Stimulated activated CD8-positive, alpha-beta memory T cell treated with anti-CD3 and anti-CD28 coated beads, Interleukin-7, amount 100 ng/mL, for 1 hour (primary cell): ENCODE measurements at places on chromosomes 6 and 20.

DNA sequence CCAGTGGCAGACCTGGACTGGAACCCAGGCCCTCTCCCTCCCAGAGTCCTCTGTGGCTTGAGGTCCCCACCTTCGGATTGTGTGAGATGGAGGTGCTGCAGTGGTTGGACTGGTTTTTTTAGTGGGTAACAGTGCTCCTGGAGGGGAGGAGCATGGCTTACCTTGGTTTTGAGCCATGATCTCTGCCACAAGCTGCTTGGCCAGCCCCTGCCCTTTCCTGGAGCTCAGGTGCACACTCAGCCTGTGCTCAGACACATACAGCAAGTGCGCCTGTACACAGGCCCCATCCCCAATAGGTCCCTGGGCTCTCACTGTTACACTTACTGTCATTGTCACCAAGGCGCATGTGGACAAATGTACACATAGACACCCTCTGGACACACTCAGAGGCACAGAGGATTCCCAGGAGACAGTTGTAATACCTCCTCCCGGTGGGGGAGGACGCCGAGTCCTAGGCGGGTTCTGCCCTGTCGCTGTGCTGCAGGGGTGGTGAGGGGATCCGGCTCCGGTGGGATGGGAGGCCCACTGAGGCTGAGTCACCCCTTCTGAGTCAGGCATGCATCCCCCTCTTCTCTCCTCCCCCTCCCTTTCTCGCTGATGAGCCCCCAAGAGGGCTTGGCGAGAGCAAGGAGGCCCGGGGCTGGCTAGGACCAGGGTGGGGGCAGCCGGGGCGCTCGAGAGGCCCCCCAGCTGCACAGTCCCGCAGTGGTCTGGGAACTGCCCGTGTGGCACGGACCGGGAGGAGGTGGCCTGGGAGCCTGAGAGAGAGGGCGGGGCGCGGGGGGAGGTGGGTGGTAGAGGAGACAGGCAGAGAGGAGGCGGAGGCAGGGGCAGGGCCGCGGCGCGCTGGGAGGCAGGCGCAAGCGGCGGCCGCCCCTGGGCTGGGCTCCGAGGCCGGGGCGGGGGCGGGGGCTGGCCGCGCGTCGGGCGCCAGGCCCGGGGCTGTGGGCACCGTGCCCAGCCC lies 522 bp upstream of the EPB41L1 start:
- DNase-seq = no peak

- no peak for DNase-seq
Measured at GRCh38 chr20:58711266-58712051, 18.9 kb downstream of the NPEPL1 start.

- DNase-seq = no peak
Measured at GRCh38 chr20:46641424-46641823, 9.8 kb downstream of the SLC13A3 start.

- no peak for DNase-seq
Measured at GRCh38 chr6:129521946-129522345, 188.0 kb downstream of the ARHGAP18 start.

- no peak for DNase-seq
Measured at GRCh38 chr6:22221630-22222029, 75.2 kb downstream of the PRL start.

- no peak for DNase-seq
Measured at GRCh38 chr6:142728910-142729481, 216.0 kb downstream of the HIVEP2 start.

GRCh38 chr6:148379966-148380713 lies 37.5 kb downstream of the SASH1 start:
- no peak for DNase-seq

DNA sequence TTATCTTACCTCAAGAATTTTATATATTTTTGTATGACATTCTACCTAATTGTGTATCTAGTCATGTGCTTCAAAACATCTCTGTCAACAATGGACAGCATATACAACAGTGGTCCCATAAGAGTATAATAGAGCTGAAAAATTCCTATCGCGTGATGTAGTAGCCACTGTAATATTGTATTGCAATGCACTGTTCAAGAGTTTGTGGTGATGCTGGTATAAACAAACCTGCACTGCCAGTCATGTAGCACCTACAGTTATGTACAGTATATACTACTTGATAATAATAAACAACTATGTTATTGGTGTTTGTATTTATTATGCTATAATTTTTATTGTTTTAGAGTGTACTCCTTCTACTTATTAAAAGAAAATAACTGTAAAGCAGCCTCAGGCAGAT lies 672.7 kb downstream of the CD109 start:
- DNase-seq = no peak

- no peak for DNase-seq
Measured at GRCh38 chr6:156175433-156175832, 601.7 kb upstream of the ARID1B start.

DNA sequence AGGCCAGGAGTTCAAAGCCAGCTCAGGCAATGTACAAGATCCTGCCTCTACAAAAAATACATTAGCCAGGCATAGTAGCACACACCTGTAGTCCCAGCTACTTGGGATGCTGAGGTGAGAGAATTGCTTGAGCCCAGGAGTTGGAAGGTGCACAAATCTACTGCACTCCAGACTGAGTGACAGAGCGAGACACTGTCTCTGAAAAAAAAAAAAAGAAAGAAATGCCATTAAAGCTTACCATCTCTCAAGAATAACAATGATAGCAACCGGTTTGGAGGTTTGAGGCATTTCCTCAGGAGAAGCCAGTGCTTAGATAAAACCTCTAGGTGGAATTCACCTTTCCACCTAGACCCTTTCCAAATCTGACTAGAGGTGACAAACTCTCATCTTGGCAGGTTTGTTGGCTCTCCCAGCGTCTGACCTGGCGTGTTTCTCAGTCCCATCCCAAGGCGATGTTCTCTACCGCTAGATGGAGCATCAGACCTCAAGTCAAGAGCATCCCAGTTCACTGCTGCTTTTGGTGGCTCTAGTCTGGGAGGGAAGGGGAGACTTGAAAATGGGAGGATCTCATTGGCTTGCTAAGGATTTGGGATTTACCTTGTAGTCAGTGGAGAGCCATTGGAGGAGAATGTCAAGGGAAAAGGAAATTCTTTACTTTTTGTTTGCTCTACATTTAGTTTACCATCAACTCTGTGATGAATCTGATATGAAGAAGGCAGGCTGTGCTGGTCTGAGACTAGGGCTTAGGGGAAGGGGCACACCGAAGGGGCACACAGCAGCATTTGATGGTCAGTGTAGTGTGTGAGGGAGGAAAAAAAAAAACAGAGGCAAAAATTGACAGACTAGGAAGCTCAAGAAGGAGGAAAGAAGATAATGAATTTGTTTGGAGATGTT lies 67.9 kb downstream of the NCOA7 start:
- no peak for DNase-seq

DNA sequence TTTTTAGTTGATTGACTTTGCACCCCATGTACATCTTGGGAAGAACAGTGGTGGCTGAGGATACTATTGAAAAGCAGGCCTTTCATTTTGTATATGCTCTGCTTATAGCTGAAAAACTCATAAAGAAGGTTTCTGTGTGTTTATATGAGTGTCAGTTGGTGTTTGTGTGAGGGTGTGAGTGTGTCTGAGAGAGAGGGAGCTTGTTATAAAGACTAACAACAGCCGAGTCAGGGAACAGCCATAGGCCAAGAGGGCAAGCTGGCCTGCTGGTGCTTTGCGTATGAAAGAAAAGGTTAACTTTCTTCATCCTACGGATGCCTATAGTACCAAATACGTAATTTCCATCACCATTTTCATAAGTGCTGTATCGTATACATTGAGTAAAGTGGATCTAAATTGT lies 88.3 kb downstream of the MTHFD1L start:
- DNase-seq = no peak

DNA sequence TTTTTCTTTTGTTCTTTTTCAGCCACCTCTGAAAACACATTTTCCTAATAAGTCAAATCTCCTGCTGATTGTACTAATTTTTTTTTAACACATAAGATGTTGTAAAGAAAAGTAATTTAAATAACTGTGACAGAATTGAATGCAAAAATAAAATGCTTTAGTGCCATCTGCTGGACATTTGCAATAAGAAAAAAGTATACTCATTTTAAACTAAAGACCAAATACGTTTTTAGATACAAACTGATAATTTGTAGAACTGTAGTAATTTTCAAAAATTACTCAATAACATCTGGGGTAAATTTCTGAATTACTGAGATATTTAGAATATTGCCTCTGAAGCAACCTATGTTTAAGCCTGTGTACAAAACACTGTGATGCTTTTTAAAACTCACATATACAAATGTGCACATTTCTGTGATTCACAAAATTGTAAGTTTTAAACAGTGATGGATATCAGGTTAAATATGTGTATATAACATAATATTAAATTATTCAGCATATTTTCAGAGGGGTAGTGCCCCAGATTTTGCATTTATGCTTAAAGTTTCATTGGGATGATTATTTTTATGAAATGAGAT lies 198.7 kb downstream of the RIMS1 start:
- no peak for DNase-seq

DNA sequence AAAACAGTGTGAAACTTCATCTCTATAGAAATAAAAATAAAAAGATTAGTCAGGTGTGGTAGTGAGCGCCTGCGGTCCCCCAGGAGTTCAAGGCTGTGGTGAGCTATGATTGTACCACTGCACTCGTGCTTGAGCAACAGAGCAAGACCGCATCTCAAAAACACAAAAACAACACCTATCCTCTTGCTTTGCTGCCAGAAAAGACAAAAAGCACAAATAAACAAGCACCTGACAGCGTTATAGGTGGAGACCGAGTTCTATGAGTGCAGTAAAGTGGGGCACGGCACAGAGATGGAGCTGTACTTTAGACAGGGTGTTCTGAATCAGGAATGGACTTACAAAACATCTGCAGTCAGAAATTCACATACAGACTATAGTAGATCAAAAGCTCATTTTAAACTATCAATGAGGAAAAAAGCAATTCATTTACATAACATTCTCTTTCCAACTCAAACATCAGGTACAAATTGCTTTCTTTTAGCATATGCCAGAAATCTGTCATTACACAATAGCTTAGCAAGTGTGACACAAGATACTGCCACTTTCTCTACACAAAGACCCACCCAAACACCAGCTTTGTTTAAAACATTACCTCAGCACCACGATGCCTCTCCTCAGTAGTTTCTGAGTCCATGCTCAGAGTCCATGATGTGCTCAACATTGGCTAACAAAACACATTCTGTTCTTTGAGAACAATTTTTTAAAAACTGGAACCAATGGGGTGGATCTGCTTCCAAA lies 10.1 kb downstream of the EZR start:
- DNase-seq = no peak

DNA sequence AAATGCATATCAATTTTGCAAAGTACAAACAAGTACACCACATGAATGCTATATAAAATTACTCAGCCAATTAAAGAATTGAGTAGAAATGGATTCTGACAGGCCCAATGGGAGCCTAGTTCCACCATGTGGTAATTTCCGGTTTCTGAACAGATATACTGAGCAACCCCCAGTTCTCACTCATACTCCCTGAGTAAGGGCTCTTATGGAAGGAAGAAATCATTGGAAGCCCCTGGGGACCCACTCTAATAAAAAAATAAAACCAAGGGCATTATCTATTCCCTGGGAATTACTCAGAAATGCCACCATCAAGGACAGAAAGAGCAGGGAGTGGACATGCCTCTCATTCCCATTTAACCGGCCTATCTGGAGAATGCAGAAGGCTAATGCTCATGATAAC lies 34.6 kb downstream of the STX7 start:
- no peak for DNase-seq

GRCh38 chr6:104186831-104187230 lies 672.9 kb downstream of the HACE1 start:
- no peak for DNase-seq

DNA sequence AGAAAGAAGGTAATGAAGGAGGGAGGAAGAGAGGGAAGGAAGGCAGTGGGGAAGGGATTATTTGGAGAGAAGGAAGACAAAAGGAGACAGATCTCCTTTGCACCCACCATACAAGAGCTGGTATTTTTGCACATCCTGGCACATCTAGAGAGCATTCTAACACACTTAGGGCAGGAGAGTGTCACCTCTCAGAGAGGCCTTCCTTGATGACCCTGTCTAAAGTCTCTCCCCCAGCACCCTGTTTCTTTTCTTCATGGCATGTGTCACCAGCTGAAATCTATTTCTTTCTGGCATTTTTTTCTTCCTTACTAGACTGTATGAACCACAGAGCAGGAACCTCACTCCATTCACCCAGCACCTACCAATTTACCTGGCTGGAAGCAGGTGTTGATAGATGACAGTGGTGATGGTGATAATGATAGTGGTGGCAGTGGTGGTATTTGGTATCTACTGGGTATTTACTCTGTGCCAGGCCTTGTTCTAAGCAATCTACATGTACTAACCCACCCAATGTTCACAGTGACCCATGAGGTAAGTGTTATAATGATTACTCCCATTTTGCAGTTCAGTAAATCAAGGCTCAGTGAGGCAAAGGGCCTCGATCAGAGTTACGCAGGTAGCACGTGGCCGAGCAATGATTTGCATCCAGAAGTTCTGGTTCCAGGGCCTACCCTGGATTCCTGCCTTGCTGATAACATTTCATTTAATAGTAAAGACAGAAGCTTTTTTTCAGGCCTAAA lies 131.8 kb downstream of the NFATC2 start:
- no peak for DNase-seq

GRCh38 chr20:51543422-51543788 lies 886 bp upstream of the NFATC2 start:
- DNase-seq = no peak

DNA sequence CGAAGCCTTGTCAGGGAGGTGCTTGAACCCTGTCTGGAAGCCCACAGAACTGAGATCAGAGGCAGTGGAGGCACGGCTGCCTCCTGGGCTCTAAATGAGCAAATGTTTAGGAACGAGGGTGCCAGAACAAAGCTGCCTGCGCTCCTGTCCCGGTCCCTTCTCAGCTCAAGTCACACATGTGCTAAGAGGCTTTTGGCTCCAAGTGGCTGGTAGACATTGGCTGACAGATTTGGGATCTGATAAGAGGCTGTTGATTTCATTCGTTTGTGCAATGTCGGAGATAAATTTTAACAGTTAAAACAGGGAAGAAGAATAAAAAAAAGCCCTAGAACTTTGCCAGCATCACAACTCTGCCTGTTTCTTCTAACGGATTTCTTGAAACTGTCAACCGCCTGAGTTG lies 191.8 kb downstream of the NRN1 start:
- DNase-seq = no peak

DNA sequence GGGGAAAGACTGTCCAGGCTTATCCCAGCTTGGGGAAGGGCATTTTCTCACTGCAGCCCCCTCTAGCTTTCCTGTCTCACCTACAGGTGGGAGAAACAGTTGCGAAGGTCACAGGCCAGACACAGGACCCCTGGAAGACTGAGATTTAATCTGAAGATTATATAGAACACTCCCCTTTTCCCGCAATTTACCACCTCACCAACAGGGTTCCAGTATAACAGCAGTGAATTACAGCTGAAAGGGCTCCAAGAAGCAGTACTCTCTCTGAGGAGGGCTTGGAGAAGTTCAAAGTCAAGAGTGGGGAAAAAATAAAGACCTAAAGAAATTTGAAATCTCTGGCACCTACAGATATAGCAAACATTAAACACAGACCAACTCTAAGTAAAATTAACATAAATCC lies 111.9 kb downstream of the ANKRD60 start:
- no peak for DNase-seq

- DNase-seq = no peak
Measured at GRCh38 chr6:143248359-143248758, 187.7 kb downstream of the AIG1 start.
